Mesenteric fat pad (tissue), 1 donor: ENCODE measurements at places on chromosomes 1 and 21.

DNA sequence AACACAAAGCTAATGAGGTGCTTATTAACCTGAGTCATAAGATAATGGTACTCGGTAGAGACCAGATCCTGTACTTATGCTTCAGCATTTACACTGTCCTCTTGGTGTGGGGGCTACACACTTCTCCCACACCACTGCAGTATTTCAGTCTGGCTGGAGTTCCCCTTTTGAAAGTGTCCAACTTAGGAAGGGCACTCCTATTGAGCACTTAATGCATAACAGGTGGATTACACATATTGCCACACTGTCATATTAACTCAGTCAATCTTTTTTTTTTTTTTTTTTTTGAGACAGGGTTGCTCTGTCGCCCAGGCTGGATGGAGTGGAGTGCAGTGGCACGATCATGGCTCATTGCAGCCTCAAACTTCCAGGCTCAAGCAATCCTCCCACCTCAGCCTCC lies 1.5 kb downstream of the GPATCH4 start:
- DNase-seq: no peak

DNA sequence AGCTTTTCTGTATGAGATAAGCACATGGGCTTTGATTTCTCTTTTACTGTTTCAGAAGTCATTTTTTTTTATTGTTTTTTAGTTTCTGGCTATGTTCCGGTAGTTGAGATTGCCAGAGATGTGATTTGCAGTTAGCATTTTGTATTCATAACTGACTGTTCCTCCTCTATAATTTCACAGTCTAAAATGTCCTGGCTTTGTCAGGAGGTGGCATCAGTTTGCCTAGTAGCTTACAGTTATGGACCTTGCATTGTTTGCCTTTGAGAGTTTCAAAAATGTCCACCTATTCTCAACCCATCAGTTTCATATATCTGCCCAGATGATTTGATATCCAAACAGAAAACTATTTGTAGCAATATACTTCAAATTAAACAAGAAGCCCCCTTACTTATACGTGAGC lies 39.5 kb upstream of the ST6GALNAC3 start:
- DNase-seq: no peak

DNA sequence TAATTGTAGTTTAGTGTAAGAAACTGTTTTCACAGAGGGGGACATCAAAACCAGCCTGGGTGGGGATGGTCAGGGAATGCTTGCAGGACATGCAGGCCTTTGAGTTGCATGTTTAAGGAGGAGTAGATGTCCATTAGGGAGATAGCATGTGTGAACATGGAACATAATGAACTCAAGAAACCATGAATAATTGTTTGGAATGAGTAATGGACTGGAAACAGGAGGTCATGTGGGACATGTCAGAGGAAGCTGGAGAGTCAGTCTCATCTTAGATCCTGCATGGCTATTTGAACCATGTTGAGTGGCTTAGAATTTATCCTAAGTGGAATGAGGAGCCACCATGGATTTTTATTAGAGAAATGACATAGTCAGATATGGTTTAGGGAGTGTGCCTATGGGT lies 86.4 kb downstream of the RPE65 start:
- DNase-seq: no peak

DNA sequence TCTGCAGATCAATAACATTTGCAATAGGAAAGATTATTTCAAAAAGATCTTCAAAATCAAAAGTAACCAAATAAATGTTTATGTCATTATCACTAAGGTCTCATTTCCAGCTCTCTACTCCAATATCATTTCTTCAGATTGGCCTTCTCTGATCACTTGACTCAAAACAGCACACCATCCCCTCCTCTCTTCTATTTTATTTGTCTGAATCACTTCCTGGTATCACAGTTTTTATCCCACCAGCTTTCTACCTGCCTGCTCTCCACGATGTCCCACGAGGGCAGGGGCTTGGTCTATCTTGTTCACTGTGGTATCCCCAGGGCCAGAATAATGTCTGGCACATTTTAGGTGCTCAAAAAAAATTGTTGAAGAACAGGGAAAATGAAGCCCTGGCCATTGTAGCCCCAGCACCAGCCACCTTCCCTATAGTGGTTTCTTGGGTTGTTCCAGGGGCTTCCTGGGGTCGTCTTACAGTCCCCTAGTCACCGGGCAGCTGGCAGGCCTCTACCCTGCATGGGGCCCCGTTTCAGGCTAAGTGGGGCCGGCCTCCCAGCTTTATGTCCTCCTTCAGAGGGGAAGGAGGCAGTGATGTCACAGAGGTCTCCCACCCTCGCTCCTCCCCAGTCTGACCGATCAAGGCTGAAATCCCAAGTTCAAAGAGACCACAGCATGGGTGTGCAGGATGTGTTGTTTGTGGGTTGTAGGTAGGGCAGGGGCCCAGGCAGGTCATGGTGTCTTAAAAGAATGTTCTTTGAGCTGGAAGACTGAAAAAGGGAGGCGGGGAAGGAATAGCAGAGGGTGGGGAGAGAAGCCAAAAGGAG lies 3.5 kb upstream of the PADI1 start:
- DNase-seq: peak; percentile 49

DNA sequence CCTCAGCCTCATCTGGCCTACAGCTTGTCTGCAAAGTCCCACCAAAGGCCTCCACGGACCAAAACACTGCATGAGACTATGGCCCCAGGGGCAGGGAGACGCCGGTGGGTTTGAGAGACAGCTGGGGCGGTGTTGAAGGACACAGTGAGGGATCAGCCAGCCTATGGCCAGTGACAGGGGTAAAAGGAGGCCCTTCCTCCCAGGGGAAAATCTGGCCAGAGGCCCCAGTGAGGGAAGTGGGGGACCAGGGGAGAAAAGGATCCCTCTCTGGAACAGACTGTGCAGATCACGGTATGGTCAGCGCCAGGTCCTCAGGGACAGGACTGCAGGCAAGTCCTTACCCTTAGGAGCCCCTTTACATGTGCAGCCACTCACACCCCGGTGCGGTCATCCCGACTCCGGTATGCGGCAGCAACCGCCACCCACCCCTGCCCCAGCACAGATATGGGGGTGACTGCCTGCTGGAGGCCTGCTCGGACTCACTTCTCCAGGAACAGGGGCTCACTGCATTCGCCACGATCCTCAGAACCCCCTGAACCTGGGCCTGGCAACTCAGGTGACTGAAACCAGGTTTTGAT lies 1.3 kb downstream of the CERS2 start:
- DNase-seq: no peak

- no peak for DNase-seq
Observed at GRCh38 chr1:204376919-204377799, 17.4 kb upstream of the PLEKHA6 start.

GRCh38 chr1:15016526-15016925 lies 137.0 kb upstream of the TMEM51 start:
- DNase-seq: no peak

DNA sequence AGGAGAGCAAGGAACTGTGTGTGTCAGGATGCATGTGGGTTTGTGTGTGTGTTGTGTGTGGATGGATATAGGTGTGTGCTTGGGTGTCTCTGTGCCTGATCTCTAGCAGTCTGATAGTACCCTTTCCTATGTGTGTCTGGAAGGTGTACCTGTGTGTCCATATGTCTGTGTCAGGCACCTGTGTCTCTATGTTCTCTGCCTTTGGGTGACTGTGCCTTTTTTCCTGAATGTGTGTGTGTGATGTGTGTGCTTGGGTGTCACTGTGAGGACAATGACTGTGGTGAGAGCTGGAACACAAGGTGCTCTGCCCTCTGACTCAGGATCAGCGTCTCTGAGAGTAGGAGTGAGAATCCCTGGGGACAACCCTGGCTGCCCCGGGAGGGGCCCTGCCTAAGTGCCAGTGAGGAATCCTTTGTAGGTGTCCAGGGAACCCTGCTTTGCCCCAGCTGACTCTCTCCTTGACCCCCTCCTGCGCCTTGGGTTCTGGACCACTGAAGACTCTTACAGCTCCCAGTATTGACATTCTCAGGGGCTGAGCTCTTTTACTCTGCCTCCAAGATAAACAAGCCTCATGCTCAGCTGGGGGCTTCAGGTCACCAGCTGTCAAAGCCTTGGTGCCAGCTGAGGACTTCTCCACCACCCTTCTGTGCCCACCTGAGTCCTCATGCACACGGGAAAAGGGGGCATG lies 735 bp upstream of the EFNA3 start:
- no peak for DNase-seq

GRCh38 chr1:54188291-54188690 lies 11.5 kb downstream of the CYB5RL start:
- no peak for DNase-seq

- no peak for DNase-seq
Observed at GRCh38 chr1:89198491-89199072, at the start of gene GBP4. Gene GBP4 (minus strand): TSS chr1:89198942. CDS start chr1:89198834, 108 bp downstream.

DNA sequence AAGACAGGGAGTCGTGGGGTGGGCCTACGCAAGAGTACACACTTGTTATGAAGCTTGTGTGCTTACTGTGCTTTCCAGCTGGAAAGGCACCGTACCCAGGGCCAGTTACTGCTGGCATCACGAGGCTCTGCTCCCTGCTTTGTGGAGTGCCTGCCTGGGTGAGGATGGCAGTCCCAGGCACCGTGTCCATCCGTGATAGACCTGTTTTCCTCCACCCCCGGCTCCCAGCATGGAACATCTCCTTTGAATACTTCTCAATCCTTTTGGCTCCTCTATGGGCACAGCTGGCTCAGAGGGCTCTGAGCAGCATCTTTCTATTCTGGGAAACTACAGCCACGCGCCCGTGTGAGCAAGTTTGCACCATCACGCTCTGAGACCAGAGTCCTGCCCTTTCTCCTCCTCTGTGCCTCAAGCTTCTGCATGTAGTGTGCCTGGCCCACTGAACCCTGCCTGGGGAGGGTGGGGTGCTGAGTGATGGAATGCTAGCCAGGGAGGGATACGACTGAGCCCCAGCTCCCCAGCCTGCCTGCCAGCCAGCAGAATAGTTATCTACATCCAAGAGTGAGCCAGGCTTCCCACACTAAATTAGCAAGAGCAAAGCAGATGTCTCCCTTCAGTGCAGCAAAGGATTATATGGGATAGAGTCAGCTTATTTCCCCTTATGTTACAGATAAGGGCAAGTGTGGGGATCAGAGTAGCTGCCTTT lies 7.1 kb upstream of the TNR start:
- DNase-seq: no peak

DNA sequence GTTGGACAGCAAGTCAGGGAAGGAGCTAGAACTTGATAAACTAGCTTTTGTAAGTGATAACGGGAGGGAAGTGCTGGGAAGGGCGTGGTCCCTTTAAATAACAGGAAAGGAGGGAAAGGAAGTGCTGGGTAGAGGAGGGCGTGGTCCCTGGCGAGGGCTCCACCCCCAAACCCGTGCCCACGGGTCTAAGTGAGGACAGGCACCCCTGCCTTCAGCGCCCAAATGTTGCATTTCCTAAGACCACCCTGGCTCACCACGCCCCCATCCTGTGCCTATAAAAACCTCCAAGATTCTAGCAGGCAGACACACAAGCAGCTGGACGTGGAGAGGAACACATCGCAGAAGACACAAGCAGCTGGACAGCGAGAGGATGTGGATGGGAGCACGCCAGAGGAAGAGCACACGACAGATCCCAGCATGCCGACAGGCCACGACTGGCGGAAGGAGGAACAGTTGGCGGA lies 58.5 kb downstream of the PALMD start:
- DNase-seq: no peak

GRCh38 chr1:236489710-236490377 lies 33.9 kb upstream of the LGALS8 start:
- no peak for DNase-seq

DNA sequence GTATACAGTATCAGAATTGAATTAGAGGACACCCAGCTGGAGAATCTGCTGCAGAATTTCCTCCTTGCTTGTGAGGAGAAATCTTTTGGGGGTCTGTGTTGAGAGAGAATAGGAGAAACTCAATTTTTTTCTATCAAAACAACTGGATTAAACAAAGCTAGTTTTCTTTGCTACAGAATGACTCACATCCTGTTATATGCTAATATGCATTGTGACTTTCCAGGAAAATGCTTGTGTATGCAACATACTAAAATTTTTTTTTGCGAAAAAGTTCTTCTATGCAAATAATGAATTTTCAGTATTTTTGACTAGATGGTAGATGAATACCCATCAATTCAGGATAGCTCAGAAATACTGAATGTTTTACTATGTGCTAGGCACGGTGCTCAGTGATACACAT lies 2.2 kb downstream of the VAMP4 start:
- DNase-seq: no peak

- DNase-seq: no peak
Observed at GRCh38 chr1:172898866-172899265, 151.9 kb downstream of the TNFSF18 start.

DNA sequence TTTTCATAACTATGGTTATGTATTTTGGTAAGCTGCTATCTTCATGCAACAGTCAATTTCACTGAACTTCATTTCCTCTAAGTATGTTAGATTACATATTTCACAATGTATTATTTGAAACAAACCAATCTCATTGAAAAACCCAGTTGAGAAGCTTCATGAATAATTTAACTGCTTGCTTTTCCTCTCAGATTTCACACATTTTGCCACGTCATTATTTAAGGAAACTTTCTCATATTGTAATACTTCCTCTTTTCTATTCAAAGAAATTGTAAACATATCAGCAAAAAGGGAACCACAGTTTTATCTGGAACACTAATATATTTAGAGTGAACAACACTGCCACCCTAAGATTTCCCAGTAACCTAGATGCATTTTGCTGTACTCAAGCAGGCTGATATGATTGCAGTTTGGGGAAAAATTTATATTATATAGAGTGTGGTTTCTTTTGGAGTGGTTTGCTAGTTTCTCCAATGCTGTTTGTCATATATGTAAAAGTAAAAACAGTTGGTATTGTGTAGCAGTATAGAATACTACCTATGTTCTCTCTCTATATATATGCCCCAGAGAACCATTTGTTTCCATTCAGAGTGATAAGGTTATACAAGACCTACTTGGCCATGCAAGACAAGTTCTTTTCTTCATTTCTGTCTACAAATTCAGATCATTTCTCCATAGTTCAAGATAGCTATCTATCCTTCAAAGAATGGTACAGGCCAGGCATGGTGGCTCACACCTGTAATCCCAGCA lies 28.4 kb upstream of the AHCTF1 start:
- no peak for DNase-seq

- DNase-seq: no peak
Observed at GRCh38 chr1:214403431-214403830, 122.5 kb downstream of the SMYD2 start.

DNA sequence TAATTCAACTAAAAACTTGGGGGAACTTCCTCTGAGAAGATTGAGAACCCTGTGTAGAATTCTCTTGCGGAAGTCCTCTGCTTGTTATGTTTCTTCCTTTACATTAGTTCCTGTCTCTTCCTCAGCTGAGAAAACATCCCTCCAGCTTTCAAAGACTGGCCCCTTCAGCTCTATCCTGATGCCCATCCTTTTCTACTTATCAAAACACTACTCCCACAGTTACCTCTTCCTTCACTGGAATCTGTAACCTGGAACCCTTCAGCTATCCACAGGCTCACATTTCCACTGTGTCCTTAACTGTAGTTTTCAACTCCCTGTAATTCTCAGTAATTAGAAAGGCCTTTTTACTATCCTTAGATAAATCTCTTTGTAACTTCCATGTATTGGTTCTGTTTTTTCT lies 6.0 kb upstream of the DEDD start:
- no peak for DNase-seq

- DNase-seq: no peak
Observed at GRCh38 chr1:56382929-56383328, 196.4 kb downstream of the PLPP3 start.

GRCh38 chr1:46547481-46548383 lies 3.7 kb downstream of the KNCN start:
- DNase-seq: no peak

GRCh38 chr1:111489604-111490003 lies 13.8 kb downstream of the ADORA3 start:
- no peak for DNase-seq
